Left ventricle myocardium inferior (tissue), 1 donor: ENCODE measurements at places on chromosomes 2 and 18. TPM values are rescaled to one million over a fixed set of nuclear protein-coding genes. Genes with fewer than 3 reads are reported as not detected.

Gene IL36RN
- not detected for total RNA-seq

DNA sequence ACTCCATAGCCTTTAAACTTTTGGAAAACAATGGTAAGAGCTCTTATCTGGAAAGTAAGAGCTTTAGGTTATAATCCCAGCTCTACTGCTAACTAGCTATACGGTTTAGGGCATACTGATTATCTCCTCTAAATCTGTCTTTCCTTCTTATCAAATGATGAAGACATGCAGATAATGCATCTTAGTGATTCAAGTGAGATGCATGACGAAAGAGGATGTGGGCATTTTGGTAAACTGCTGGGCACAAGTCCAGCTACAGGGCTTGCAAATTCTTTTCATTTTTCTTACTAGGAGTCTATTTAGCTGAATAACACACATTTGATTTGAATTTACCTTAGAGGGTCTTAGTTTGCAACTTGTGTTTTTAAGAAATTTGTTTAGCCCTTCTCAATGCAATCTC, 1604.8 kb upstream of the ZEB2 start:
- DNase-seq: no peak

Gene SLC8A1
- 990 TPM for total RNA-seq

Gene EGR4
- total RNA-seq: not detected

DNA sequence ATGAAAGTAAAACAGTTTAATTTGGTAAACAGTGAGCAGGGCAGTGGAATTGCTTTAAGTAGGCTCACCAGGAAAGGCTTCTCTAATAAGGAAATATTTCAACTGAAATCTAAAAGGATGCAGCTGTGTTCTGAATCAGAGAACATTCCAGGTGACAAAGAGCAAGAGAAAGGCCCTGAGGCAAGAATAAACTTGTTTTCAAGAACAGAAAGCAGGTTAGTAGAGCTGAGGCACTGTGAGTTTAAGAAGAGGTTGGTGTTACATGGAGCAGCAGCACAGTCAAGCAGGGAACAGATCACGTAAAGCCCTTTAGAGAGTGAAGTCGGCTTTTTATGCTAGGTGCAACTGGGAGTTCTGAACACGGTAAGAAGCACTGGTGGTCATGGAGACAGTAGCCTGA, 57.0 kb upstream of the SCN1A start:
- no peak for DNase-seq
